HuH-7.5 (cell line): ENCODE measurements at places on chromosomes 2 and 18.

GRCh38 chr2:101097638-101098037 lies 53.5 kb downstream of the TBC1D8 start:
- no peak for DNase-seq

DNA sequence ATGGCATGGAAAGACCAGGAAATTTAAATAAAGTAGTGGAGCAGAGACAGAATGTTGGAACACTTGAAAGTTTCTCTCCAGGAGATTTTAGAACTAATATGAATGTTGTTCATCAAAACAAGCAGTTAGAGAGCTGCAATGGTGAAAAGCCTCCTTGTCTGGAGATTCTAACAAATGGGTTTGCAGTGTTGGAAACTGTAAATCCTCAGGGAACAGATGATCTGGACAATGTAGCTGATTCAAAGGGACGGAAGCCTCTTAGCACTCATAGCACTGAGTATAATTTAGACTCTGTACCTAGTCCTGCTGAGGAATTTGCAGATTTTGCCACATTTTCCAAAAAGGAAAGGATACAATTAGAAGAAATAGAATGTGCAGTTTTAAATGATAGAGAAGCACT lies 27.7 kb downstream of the AFTPH start:
- no peak for DNase-seq

DNA sequence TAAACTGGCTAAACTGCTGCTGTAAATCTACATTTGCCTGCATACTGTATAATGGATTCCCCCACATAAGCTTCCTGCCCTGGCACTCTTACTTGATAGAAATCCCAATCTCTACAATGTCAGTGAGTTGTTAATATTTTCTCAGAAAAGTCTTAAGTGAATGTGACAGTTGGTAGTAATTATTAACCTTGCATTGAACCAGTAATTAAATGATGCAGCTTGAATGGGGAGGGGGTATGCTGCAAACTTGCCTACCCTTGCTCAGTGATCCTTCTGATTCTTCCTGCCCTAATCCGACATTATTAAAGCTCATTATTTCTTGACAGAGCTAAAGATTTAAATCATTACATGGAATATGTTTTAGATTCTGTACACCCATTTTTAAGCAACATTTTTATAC lies 119.0 kb upstream of the CDH7 start:
- no peak for DNase-seq

DNA sequence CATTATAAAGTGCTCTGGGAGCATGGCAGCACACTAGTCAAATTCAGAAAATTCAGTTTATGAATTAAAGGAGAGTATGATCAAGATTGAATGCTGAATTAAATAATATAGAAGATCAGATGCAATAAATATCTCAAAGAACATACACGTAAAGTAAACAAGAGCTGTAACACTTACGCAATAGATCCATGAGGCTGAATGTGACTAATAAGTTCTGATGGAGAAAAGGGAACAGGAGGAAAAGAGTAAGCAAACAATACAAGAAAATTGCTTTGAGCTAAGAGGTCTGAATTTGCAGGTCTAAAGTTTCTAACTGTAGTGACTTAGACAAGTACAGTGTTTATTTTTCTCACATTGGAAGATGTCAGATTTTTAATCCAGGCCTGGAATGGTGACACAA lies 646.7 kb upstream of the ZNF804A start:
- no peak for DNase-seq

- DNase-seq: no peak
Observed at GRCh38 chr2:7881063-7881462, 800.8 kb upstream of the ID2 start.

DNA sequence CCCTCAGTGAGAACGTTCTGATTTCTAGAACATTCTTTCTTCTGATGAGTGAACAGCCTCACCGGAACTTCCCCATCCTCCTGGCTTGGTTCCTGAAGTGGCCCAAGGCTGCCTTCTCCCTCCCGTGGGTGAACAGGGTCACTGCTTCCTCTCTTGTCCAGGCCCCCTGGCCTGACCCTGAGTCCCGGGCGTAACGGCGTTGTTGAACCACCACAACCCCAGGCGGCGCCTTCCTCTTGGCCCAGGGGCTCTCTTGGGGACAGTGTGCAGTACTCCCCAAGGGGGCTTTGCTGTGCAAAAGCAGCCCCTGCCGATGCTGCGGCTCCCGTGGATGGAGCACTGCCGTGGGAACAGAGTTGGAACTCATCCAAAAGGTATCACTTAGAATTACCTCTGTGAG lies 147.2 kb downstream of the TSN start:
- no peak for DNase-seq

GRCh38 chr2:64086347-64087082 lies 57.7 kb downstream of the PELI1 start:
- DNase-seq: no peak

GRCh38 chr2:2762913-2763312 lies 431.8 kb upstream of the MYT1L start:
- DNase-seq: no peak
